ENCODE measurements at places on chromosomes 12 and 14.

DNA sequence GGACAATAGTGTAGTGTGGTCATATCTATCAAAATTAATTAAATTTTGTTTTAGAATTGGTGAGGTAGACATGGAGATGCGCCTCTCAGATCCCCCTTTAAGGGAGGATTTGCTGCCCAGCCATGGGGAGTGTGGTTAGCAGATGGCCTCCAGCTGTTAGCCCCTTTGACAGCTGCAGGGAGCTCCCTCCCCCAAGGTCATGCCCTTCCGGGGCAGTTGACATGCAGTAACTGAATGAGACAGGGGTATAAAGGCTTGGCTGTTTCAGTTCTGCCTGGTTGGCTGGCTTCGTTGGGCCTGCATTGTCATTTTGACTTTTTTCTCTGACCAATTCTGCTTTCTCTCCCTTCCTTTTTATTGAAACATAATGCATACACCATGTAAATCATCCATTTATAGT lies 291.5 kb upstream of the SRRM4 start:
- no peak for DNase-seq

- DNase-seq, result no peak
Observed at GRCh38 chr12:14264778-14265177, 100.7 kb upstream of the ATF7IP start.

- DNase-seq, result no peak
Observed at GRCh38 chr14:89162586-89162985, 254.4 kb downstream of the FOXN3 start.

DNA sequence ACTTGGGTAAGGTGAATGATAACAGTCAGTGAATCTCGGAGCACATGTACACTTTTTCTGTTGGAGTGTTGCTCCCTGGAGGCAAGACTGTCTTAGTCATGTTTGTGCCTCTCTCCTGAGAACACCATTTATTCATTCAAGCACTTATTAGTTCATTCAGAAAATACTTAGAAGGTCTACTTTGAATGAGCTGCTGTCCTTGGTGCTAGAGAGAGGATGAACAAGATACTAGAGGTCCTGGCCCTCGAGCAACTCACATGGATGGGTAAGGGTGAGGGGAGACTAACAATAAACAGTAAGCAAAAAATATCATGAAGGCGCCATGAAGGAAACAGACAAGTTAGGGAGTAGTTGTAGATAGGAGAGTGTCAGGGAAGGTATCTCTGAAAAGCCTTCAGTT lies 17.1 kb upstream of the SAMD4A start:
- no peak for DNase-seq

DNA sequence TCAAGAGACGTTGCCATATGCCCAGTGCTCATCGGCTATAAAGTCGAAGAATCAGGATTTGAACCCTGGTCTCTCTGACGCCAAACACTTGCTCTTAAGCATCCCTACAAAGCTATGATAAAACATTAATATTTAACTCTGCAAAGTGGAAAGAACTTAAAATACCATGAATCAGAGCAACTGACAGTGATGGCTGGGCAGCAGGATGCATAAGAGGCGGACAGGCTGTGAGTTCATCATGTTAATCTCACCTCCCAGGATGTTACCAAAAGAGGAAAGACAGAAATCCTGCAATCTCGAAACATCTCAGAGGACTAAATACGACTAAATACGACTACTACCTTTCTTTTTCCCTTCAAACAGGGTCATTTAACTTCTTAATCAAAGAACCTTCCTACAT lies 5.8 kb downstream of the DICER1 start:
- DNase-seq, result no peak

DNA sequence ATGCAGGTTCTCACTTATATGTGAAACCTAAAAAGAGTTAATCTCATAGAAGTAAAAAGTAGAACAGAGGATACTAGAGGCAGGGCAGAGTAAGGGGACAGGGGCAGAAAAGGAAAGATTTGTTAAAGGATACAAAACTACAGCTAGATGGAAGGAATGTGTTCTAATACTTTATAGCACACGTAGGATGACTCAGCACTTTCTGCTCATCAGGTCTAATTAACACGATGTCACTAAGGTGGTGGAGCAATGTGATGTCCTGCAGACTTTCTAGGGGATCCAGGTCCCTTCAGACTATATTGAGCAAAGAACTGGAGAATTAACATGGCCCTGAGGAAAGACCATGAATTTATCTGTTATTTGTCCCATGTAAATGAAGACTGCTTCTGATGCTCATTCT lies 80.8 kb upstream of the CMKLR1 start:
- DNase-seq, result no peak

- no peak for DNase-seq
Observed at GRCh38 chr12:11695321-11695720, 45.8 kb downstream of the ETV6 start.
